H9 (cell line): ENCODE measurements at places on chromosomes 5 and 9. TPM values are rescaled to one million over a fixed set of nuclear protein-coding genes. Genes with fewer than 3 reads are reported as not detected.

Gene ADRB2
- total RNA-seq, result 0.26 TPM in 2 replicates

Gene ZCCHC9
- total RNA-seq, result 32.2 and 32.4 TPM in 2 replicates

Gene ODF2
- total RNA-seq, result 15.7 and 16.7 TPM in 2 replicates

Gene PPP1R26
- total RNA-seq, result 34.0 and 38.0 TPM in 2 replicates

Gene ELOVL7
- 2.5 and 2.7 TPM in 2 replicates for total RNA-seq

Gene GADD45G
- total RNA-seq, result 6.8 and 7.7 TPM in 2 replicates

Gene DNM1
- total RNA-seq, result 54.3 and 58.0 TPM in 2 replicates

Gene SVEP1
- 0.17 and 0.24 TPM in 2 replicates for total RNA-seq

Gene CEL
- 3.6 and 4.0 TPM in 2 replicates for total RNA-seq

Gene GHR
- total RNA-seq, result 0.20 and 0.24 TPM in 2 replicates

- peaks cover 18% of the 10 kb centered on the region; the same call in 1 of the 2 replicates for H3K4me1 ChIP-seq
- H3K36me3 ChIP-seq, result no peaks in the 10 kb centered on the region
- H3K4me3 ChIP-seq, result no peak overlapping the region
- no peak overlapping the region for H3K27ac ChIP-seq
- no peaks in the 10 kb centered on the region for H3K27me3 ChIP-seq
- DNase-seq, result no peak
Observed at GRCh38 chr5:109191153-109191558, 218.6 kb downstream of the PJA2 start.

DNA sequence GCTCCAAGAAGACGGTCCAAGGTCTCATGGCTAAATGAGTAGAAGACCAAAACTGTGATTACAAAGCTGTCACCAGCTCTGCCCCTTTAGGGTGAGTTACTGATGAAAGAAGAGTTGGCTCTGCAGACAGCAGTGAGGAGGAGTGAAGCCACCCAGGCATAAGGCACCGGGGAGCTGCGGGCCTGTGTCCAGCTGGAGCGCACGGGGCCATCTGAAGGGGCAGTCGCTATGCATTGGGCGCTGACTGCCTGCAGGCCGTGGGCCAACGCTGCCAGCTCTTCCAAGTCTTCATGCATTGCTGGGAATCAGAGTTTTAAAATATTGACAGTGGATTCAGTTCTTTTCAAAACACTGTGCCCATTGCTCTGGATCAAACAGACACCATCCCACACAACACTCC lies 70.3 kb downstream of the DAPK1 start:
- no peak for DNase-seq
- no peak overlapping the region for H3K4me3 ChIP-seq
- H3K36me3 ChIP-seq, result peaks cover 8% of the 10 kb centered on the region; the same call in 1 of the 2 replicates
- no peak overlapping the region for H3K27ac ChIP-seq

- no peak for DNase-seq
- H3K27me3 ChIP-seq, result no peaks in the 10 kb centered on the region
- H3K4me1 ChIP-seq, result no peaks in the 10 kb centered on the region
- H3K4me3 ChIP-seq, result no peak overlapping the region
- peaks cover 49% of the 10 kb centered on the region for H3K36me3 ChIP-seq
- no peak overlapping the region for H3K27ac ChIP-seq
Observed at GRCh38 chr9:124348831-124349230, 66.4 kb downstream of the PSMB7 start.

GRCh38 chr5:141512911-141513626 lies 24.2 kb downstream of the PCDHGC5 start:
- no peak for DNase-seq
- peaks cover 19% of the 10 kb centered on the region for H3K36me3 ChIP-seq
- H3K27me3 ChIP-seq, result no peaks in the 10 kb centered on the region
- H3K4me3 ChIP-seq, result peak overlapping the region; percentile 75

DNA sequence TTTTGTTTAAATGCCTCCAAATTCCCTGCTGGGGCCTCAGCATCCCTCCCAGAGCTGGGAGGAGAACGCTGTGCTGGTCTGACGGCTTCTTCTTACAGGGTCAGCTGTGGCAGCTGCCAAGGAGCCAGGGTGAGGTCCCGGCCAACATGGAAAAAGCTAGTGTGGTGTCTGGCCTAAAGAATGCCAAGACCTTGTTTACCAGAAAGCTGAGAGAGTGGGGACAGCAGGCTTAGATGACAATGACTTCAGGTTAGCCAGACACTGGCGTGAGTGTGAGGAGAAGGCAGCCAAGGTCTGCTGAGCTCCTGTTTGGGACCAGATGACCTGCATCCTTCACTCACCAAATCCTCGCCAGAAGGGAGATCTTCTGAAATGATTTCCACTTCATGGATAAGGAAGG lies 112.5 kb downstream of the CRB2 start:
- no peaks in the 10 kb centered on the region for H3K4me1 ChIP-seq
- no peak overlapping the region for H3K27ac ChIP-seq
- no peak overlapping the region for H3K4me3 ChIP-seq
- H3K36me3 ChIP-seq, result no peaks in the 10 kb centered on the region

GRCh38 chr5:137058089-137058488 lies 441.0 kb downstream of the SPOCK1 start:
- H3K36me3 ChIP-seq, result no peaks in the 10 kb centered on the region
- no peak overlapping the region for H3K4me3 ChIP-seq
- no peaks in the 10 kb centered on the region for H3K4me1 ChIP-seq
- H3K27me3 ChIP-seq, result no peaks in the 10 kb centered on the region

DNA sequence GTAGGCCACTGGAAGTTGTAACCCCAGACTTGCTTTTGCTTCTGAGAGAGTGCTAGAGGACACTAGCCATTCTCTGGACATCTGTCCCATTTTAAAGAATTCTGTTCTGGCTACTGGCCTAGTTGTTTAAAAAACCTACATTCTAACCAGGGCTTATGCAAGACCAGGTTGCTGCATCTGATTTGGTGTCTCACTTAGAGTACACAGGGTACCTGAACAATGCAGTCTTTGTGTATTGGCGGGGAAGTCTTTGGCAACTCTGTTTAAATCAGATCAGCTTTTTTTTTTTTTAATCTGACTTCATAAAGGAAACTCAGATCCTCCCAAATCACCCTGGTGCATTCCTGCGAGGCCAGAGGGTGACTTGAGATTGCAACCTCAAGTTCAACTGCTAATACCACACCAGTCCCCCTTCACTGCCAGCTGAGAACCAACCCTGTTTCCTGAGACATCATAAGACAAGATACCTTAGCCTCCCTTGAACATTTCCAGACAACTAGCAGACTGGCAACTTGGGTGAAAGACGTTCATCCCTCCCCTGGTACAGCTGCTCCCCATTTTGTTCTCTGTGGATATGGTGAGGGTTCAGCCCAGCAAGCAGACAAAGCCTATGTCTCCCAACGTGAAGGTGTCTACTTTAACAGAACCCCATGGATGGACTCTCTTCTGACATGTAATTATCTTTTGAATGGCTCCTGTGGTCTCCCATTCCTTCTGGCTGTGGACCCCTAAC lies 27.0 kb downstream of the SKP1 start:
- no peak overlapping the region for H3K27ac ChIP-seq
- peaks cover 19% of the 10 kb centered on the region for H3K36me3 ChIP-seq
- no peak for DNase-seq

DNA sequence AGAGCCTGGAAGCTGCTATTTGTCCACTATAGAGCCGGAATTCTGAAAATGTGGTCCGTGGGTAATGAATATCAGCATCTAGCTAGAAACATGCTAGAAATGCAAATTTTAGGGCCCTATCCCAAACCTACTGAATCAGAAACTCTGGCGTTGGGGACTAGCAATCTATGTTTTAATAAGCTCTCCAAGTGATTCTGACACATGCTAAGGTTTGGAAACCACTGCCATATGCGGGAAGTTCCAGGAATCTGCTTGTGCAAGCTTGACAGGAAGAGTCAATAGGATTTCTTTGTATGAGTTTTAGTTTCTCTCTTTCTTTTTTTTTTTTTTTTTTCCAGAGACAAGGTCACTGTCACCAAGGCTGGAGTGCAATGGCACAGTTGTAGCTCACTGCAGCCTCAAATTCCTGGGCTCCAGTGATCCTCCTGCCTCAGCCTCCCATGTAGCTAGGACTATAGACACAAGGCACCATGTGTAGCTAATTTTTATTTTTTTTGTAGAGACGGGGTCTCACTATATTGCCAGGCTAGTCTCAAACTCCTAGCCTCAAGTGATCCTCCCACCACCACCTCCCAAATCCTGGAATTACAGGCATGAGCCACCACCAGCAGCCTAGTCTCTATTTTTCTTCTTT lies 26.4 kb upstream of the CARNMT1 start:
- H3K27me3 ChIP-seq, result no peaks in the 10 kb centered on the region
- no peak overlapping the region for H3K4me3 ChIP-seq
- H3K4me1 ChIP-seq, result no peaks in the 10 kb centered on the region
- no peak for DNase-seq

GRCh38 chr5:110383231-110383630 lies 343.2 kb downstream of the TMEM232 start:
- no peaks in the 10 kb centered on the region for H3K27me3 ChIP-seq
- no peaks in the 10 kb centered on the region for H3K4me1 ChIP-seq
- DNase-seq, result no peak
- H3K36me3 ChIP-seq, result no peaks in the 10 kb centered on the region

GRCh38 chr5:16108418-16108817 lies 71.2 kb downstream of the MARCHF11 start:
- H3K4me3 ChIP-seq, result no peak overlapping the region
- peaks cover 12% of the 10 kb centered on the region for H3K36me3 ChIP-seq
- no peak overlapping the region for H3K27ac ChIP-seq
- peaks cover 2% of the 10 kb centered on the region; the same call in 1 of the 2 replicates for H3K4me1 ChIP-seq
- no peaks in the 10 kb centered on the region for H3K27me3 ChIP-seq
- no peak for DNase-seq

DNA sequence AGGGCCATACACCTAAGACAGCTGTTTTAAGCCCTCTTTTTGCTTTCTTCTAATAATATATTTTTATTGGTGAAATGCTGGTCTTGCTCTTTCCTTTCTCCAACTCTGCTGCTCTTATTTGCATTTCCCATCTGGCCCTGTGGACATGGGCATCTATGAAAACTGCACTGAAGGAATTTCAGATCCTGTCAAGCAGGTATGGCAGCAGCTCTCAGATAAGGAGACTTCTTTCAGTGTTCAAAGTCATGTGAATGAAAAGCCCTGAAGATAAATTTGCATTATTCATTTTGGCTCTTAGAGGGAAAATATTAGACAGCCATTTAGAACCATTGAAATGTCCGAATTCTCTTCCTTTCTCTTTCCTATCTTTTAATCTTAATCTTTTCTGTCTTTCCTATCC lies 668.0 kb upstream of the RIOK2 start:
- H3K4me3 ChIP-seq, result no peak overlapping the region
- DNase-seq, result no peak
- no peaks in the 10 kb centered on the region for H3K36me3 ChIP-seq
- H3K27ac ChIP-seq, result no peak overlapping the region
- H3K27me3 ChIP-seq, result no peaks in the 10 kb centered on the region; the same call in 1 of the 2 replicates

GRCh38 chr5:19258686-19259085 lies 729.3 kb downstream of the CDH18 start:
- H3K36me3 ChIP-seq, result peaks cover 10% of the 10 kb centered on the region
- DNase-seq, result no peak
- H3K4me3 ChIP-seq, result no peak overlapping the region
- no peaks in the 10 kb centered on the region for H3K4me1 ChIP-seq

DNA sequence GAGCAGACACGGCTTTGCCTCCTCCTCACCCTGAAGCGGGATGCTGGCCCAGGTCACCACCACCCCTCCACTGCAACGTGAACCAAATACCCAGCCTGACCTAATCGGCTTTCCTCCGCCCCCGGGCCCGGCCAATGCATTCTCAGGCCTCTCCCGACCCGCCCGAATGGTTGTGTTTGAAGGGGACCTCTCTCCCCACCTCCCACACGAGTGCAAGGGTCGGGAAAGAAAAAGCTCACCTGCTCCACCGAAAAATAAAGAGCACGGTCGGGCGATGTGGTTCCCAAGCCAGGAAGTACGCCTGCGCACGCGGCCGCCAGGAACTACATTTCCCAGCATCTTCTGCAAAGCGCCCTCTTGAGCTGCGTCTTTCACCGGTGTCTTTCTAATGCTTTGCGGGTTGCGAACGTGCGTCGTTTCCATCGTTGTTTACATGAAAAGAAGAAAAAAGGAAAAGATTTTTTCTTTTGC lies at the start of gene ZNF883:
Gene ZNF883 (minus strand): TSS at position 282 of the 471 bp plus-strand sequence.
- no peaks in the 10 kb centered on the region for H3K27me3 ChIP-seq
- H3K27ac ChIP-seq, result no peak within 1 kb of the TSS
- peak; percentile 82 for DNase-seq
- H3K36me3 ChIP-seq, result peaks cover 12% of the 10 kb centered on the region

DNA sequence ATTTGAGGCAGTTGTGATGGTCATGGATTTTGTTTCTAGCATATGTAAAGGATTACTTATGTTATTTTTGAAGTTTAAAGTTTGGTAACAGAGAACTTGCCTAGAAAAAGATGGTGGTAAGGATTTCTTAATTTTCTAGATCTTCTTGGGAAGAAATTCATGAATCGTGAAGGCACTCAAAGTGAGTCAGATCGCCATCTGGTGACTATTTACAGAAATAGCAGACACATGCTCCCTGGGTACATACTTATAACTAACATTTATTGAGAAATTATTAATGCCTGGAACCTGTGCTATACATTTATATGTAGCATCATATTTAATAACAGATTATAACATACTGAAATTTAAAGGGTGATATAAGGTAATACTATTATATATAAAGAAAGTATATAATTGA lies 299.7 kb downstream of the IZUMO3 start:
- H3K4me3 ChIP-seq, result no peak overlapping the region
- H3K4me1 ChIP-seq, result no peaks in the 10 kb centered on the region
- no peak overlapping the region for H3K27ac ChIP-seq

DNA sequence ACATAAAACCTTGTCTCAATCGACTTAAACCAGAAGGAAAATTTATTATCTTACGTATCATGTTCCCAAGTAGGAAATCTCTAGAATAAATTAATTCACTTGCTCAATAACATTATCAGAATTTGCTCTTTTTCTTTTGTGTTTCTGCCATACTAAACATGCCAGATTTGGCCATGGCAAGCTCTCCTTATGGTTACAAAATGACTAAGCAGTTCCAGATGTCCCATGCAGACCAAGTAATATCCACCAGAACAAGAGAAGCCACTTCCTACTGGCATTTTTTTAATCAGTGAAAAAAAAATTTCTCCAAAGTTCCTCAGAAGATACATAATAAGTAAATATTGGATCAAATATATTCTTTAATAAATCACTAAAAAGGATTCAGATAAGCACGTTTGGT lies 25.2 kb upstream of the ADAMTS6 start:
- no peaks in the 10 kb centered on the region for H3K36me3 ChIP-seq
- no peaks in the 10 kb centered on the region for H3K27me3 ChIP-seq
- no peak overlapping the region for H3K27ac ChIP-seq
- no peak overlapping the region for H3K4me3 ChIP-seq

DNA sequence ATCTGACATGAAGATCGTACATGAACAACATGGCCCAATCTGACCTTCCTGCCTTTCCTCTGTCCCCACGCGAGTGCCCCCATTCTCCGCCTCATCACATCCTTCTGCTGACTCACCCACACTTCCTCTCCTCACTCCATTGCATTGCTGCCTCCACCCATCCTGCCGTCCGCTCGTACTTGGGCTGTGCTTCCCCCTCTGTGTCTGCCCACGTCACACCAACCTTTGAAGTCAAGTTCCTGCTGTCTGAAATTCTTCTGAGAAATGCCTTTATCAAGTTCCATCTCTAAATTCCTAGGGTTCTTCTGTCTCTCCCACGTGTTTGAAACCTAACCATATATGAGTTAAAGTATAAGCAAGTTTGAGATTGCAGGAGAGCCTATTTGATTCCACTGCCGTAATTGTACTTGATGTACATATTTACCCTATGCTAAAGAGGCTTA lies 18.0 kb upstream of the STARD4 start:
- no peaks in the 10 kb centered on the region for H3K4me1 ChIP-seq
- H3K4me3 ChIP-seq, result no peak overlapping the region
- no peak overlapping the region for H3K27ac ChIP-seq
- DNase-seq, result peak; percentile 33

- no peak overlapping the region for H3K27ac ChIP-seq
- peak overlapping the region; percentile 44; the same call in 2 of the 3 replicates for H3K4me3 ChIP-seq
- peak; percentile 70 for DNase-seq
- H3K36me3 ChIP-seq, result peaks cover 25% of the 10 kb centered on the region
- H3K27me3 ChIP-seq, result no peaks in the 10 kb centered on the region
Observed at GRCh38 chr9:137960496-137960895, 82.9 kb downstream of the CACNA1B start.
